NCI-H82 (cell line): ENCODE measurements at places on chromosomes 1 and 21.

DNA sequence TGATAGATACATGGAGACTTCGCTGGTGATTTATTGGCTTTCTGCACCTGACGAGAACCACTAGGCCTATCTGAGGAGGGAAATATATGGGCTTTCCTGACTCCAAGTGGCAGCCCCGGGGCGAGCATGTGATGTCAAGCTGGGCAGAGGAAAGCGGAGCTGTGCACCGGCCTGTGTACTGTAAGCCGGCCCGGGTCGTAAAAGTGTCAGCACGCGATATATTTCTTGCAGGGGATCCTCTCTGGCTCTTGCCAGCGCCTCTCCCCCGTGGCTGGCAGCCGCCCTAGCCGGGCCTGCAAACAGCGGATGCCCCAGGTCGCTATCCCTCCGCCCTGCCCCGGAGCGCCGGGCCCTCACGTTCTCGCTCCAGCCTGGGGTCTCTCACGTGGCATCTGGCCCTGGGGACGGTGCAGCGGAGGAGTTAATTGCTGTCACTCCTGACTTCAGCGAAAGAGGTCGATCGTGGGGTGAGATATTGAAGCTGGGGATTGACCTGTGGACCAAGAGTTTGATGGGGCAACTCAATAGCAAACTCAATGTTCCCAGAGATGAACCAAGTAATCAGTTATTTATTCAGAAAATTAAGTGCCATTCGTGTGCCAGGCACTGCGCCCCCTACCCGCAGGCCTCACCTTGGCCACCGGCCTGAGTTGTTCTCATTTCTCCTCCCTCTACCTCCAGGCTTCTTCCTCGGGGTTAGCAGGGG, 41.0 kb upstream of the HAO2 start:
- peak; percentile 84 for DNase-seq

- DNase-seq: peak; percentile 22
These were observed 36.3 kb upstream of the S1PR1 start for GRCh38 chr1:101200513-101200912.

DNA sequence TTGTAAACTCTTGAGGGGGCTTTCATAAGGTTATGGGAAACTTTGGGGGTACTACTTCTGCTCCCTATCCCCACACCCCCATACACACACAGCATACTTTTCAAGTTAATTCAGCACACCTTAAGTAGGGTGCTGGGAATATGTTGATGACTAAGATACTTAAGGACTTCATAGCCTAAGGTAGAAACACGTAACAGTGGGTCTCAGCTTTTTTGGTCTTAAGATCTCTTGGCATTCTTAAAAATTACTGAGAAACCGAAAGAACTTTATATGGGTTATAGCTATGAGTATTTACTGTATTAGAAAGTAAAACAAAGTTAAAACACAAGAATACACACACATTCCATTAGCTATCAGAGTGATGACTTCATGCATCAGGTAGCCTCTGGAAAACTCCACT, 2.1 kb downstream of the OTUD3 start:
- DNase-seq: no peak

DNA sequence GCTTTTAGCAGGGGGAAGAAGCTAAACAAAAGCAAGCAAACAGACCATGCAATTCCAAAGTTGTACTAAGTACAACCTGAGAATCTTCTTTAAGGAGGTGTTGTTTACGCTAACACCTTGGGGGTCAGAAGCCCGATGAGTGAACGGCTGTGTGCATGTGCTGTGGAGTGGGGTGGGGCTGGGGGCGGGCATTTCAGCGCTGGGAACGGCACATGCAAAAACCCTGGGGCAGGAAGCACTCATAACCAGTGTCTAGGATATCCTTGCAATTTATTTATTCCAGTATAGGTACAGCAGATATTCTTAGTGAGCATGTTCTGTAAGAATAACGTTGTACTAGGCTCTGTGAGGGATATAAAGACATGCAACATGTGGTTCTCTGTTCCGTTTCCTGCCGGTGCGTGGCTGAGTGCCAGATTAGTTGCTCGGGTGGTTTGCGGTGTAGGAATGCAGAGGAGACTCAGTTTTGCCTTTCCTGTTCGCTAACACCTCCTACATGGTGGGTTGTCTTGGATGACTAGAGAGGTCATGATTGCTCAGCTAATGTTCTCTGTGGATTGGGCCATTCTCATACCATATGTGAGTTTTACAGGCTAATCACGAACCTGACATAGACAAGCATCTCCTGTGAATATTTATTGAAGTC, 3.7 kb downstream of the FASLG start:
- DNase-seq: peak; percentile 28

DNA sequence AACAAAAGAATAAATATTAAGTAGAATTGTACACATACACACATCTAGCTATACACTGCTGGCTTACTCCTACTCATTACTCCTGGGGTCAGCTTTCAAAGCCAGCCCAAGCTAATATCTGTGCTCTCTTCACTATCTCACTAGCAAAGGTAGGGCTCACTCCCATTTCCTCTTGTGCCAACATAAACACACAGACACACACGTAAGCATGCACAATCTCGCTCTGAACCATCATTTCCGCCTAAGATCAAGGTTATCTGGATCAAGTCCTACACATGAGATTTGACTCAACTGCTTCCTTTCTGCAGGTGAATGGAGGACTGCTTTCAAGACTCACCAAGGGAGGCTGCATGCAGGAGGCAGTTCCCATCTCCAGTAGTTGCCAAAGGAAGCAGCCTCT, 28.8 kb upstream of the MTMR11 start:
- no peak for DNase-seq

DNA sequence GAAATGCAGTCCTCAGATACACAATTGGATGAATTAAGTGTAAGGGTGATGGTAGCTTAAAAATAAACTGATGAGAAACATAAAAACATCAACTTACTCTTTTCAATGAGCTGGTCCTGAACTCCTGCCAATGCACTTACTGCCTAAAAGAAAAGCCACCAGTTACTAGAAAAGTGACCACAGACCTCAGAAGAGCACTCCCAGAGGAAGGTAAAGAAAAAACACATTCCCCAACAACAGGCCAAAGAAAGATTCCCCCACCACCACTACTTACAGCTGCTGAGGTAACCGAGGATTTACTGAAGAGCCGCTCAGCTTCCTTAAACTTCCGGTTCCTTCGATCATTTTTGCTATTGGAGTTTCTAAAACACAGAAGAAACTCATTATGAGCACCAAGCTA, 5.4 kb downstream of the MEAF6 start:
- peak; percentile 32 for DNase-seq

DNA sequence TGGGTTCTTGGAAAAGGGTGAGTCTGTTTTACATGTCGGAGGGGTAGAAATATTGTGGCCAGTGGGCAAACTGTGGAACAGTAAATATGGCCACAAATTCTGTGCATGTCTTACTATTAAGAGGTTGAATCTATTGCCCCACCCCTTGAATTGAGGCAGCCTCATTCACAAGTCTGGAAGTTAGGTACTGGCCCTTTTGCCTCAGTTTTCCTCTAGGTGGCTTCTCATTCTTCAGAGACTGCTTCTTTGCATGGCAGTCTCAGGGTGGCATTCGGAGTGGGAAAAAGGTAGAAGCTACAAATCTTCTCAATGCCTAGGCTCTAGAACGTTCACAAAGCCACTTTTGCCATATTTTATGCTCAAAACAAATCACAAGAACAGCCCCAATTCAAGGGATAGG, 57.2 kb downstream of the SLC9C2 start:
- DNase-seq: no peak

DNA sequence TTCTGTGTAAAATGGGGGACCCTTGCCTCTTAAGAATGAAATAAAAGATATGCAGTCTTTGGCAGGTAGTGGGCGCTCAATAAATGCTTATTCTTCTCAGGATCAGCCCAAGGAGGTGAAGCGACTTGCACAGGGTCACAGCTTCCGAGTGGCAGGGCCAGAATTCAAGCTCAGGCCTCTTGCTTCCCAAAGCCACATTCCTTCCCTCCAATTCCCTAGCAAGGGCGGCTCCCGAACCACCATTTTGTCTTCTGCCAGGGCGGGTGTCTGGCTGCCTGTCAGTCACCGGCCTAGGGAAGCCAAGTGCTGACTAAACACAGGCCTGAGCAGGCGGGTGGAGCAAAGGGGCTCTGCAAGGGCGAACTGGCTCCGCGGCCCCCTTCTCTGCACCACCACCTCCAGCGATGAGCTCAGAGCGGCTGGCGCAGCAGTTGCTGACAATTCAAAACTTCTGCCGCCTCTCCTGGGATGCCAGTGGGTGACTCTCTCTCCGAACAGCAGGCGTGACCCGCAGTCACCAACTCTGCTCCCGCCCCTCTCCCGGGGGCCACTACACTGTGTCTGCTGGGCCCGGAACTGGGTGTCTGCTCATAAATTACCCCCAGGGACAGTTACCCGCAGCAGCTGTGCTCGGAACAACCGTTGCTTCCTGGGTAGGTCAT, 10.8 kb downstream of the GPR3 start:
- peak; percentile 48 for DNase-seq

DNA sequence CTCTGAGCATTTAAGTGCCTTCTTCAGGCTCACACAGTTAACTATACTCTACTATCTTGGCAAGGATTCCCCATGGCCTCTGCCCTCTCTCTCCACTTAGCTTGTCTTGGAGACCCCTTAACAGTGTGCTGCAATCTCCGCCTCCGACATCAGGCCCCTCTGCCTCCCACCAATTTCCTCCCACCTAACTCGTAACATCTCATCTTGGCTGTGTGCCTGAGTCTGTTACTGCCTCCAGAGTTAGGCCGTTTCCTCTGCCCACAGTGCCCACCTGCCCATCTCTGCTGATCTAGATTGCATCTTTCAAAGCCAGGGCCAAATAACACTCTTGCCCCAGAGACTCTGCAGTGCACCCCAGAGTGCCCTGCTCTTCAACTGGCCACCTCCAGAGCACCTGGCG, 244.3 kb upstream of the TMEM51 start:
- no peak for DNase-seq

- DNase-seq: no peak
These were observed 9.7 kb downstream of the SOAT1 start for GRCh38 chr1:179303200-179303785.

- peak; percentile 79 for DNase-seq
These were observed 1.3 kb upstream of the ZNF436 start for GRCh38 chr1:23370709-23371584.

- no peak for DNase-seq
These were observed 252.7 kb downstream of the AKT3 start for GRCh38 chr1:243597383-243597782.

- peak; percentile 86 for DNase-seq
These were observed 22.9 kb upstream of the DISC1 start for GRCh38 chr1:231603598-231604275.

DNA sequence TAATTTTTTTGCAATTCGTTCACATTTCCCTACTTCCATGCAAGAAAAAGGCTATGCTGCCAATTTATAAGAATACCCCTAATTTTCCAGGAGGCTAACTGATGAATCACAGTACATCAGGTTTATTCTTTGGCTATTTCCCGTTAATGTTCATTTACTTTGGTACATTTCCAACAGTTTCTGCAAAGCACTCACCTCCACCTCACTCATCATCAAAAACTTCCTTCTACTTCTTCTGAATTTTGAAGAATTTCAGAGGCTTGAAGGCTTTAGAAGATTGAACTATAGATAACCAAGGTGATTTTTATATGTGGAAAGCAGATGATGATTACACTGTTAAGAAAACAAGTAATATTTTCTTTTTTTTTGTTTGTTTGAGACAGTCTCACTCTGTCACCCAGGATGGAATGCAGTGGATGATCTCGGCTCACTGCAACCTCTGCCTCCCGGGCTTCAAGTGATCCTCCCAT, 60.5 kb upstream of the HP1BP3 start:
- no peak for DNase-seq

GRCh38 chr1:216926720-216927510, 203.7 kb upstream of the ESRRG start:
- DNase-seq: no peak

- no peak for DNase-seq
These were observed 16.1 kb downstream of the TRIM67 start for GRCh38 chr1:231177936-231178335.

GRCh38 chr1:77282866-77283539, 1.2 kb downstream of the AK5 start:
- peak; percentile 35 for DNase-seq

DNA sequence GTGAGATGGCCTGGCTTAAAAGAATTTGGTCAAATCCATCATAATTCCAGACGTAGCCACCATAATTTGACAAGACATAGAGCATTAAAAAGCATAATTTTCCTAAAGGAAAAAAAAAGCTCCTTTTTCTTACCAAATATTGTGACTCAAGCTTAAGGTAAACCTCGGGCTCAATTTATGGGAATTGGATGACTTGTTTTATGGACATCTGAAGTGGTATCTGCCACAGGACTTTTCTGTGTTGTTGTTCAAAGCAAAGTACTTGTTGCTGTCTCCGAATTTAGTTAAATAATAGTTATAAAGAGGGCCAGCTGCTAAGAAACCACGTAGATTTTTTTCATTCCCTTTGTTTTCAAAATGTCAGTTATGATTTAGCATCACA, 1.1 kb downstream of the MPZL1 start:
- no peak for DNase-seq

DNA sequence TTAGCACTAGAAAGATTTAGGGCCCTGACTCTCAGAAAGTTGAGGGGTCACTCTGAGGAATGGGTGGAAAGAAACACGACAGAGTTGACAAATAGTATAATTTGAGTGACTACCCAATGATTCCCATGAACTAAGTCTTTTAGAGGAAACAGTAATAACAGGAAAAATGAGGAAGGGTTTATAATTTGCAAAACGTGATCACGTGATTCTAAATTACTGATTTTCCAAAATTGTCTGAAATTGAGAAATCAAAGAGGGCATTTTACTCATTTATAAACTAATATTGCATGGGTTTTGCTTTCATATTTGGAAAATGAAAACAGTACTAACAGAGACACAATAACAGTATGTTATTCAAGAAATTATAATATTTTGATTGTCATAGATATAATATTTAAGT, 1335.7 kb downstream of the PLA2G4A start:
- DNase-seq: no peak

DNA sequence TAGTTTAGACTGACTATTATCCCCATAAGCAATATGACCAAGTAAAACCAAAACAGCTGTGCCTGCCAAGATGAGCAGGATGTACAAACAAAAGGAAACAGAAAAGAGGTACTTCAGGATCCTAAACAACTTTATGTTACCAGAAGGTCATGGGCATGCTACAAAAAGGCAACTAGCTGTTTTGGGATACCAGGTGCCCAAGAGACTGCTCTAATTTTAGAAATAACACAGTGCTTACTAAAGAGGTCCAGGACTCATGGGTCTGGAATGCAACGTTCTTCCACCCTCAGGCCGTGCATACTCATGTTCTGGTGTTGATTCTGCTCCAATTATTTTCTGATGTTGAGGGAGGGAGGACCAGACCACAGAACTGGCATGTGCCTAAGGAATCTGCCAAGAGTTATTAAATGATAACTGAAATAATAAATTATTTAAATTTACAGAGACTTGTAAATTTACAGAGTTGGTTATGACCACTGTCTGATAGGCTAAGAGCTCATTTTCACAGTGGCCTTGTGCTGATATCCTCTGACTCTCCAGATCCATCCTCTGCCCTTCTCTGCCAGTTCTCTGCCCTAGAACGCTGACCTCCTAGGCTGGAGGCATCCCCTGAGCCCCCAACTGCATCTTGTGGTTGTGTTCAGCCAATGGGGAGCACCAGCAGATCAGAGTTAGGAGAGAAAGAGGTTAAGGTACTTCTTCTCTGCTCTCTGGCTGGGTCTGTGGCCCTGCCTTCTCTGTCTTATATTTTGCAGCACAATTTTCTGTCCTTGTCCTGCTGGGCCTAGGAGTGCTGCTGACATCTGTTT, 37.7 kb upstream of the BCL10 start:
- no peak for DNase-seq

GRCh38 chr1:198641501-198641900, 2.7 kb downstream of the PTPRC start:
- DNase-seq: peak; percentile 11
